CD4-positive, alpha-beta T cell treated with Interleukin-15 for 4 hours (primary cell): ENCODE measurements at places on chromosomes 1 and 21.

- DNase-seq = no peak
Observed at GRCh38 chr21:27643326-27643725, 676.4 kb upstream of the ADAMTS5 start.

- no peak for DNase-seq
Observed at GRCh38 chr1:85237613-85238012, 21.8 kb downstream of the C1orf52 start.

DNA sequence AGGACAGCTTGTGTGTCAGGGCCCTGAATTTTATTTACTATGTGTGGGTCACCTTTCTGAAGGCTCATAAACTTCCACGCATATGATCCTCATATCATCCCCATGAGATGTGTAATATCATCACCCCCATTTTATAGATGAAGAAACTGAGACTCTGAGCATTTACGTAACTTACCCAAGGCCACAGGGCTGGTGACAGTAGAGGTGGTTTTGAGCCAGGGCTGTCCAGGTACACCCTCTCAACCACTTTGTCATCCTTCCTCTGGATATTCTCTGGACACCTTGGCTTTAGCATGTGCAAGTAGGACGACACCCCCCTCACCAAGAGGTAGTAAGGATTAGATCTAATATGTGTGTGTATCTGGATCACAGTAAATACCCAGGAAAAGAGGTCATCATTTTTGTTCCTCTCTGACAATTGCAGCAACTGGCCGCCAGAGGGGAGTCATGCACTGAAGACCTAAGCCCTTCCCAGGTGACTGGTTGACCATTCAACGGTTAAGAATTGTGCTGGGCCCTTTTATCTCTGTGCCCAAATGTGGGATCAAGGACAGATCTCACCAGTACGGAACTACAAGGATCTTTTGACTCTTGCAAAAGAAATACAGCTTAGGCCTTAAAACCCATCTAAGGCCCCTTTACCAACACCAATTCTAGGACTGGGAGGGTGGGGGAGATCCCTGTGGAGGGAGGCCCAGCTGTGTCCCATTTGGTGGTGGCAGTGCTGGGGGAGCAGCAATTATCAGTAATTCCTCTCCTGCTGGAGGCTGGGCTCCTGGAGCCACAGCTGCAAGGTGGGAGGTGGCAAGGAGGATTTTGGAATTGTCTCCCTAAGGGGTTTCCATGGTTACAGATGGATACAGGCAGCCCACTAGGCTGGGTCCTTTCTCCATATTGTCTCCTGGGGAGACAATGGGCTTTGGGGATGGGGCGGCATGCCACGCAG lies 13.7 kb upstream of the E2F2 start:
- peak; percentile 78 for DNase-seq

GRCh38 chr1:23798662-23799142 lies 1.9 kb downstream of the GALE start:
- no peak for DNase-seq

DNA sequence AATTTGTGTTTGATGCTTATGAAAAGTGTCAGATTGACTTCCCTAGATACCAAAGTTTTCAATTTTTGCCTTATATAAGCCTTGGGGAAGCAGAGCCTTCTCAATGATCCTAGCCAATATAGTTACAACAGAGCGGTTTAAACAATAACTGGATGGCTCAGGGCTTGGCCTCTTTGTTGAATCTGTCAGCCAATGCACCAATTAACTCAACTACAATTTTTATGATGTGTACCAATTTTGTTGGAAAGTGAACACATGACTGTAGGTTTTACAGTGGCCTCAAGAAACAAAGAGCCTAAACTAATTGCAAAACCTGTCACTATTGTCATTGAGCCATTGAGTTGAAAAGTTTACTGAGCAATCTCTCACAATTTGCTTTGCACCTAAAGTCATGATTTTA lies 71.6 kb upstream of the RGS18 start:
- no peak for DNase-seq

- DNase-seq = no peak
Observed at GRCh38 chr1:205301205-205301821, 20.2 kb downstream of the NUAK2 start.

- DNase-seq = no peak
Observed at GRCh38 chr1:202046748-202047708, 36.6 kb downstream of the ELF3 start.
